ENCODE measurements at places on chromosomes 16 and 17.

DNA sequence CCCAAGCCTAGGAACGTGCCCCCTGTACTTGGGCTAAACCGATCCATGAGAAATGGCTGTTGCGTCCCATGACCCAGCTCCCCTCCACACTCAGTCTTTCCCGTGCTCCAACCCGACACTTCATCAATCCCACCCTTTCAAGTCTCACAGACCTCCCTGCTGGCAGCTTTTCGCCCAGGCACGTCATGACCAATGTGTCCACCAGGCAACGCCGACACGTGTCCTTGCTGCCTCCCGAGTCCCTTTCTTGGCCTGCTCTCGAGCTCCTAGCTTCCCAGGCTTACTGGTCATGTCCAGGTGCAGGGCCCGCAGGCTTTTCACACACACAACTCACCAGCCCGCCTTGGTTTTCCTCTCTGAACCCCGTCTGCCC lies 12.2 kb downstream of the MNT start:
- no peak for DNase-seq

DNA sequence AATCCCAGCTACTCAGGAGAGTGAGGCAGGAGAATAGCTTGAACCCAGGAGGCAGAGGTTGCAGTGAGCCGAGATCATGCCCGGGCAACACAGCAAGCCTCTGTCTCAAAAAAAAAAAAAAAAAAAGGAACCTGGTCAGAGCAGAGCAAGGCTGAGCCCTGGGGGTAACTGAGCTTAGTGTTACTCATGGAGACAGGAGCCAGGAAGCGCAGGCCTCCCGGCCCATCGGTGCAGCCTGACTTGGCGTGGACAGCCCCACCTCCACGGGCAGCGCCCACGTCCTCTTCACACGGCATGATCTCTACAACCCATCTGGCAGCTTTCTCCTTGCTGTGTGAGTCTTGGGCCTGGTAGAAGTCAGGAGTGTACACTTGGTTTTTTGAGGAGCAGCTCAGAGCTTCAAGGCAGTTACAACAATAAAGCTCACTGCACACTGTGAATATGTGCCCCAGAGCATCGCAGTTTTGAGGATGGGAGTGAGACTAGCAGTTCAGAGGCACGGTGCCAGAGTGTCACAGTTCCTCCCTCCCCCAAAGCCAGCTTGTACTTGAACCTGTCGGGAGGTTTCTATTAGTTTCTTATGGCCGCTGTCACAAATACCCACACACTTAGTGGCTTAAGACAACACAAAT lies 129.9 kb downstream of the RAP1GAP2 start:
- DNase-seq, result no peak

- DNase-seq, result no peak
These were observed 20.9 kb downstream of the HAPSTR1 start for GRCh38 chr16:9112166-9112843.

DNA sequence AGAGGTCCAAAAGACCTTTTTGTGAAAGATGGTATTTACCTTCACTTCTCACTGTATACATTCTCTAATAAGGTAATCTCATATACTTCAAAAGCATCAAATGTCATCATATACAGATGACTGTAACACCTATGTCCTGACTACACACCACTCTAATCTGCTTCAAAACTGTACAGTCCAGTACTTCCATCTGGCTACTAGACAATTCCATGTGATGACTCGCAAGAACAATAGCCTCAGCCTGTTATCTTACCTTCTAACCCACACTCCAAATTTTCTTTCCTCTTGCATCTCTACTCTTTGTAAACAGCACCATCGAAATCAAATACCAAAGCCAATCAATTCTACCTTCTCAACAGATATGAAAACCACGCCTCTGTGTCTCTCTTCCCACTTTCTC lies 24.1 kb downstream of the MYO1D start:
- no peak for DNase-seq

- no peak for DNase-seq
These were observed 121.7 kb upstream of the SDK2 start for GRCh38 chr17:73765824-73766563.

GRCh38 chr17:71656964-71657858 lies 463.6 kb upstream of the SOX9 start:
- DNase-seq, result no peak

GRCh38 chr16:1308036-1308976 lies 1.1 kb upstream of the UBE2I start:
- DNase-seq, result peak; percentile 55

All from activated CD4-positive, alpha-beta T cell treated with anti-CD3 and anti-CD28 coated beads, Interleukin-2, Interleukin-6, amounts not matched to agents 100 ng/mL and 50 ng/mL, durations not matched to agents 16 hours and 8 hours (primary cell).